ENCODE measurements at places on chromosomes 5 and 9. TPM values are rescaled to one million over a fixed set of nuclear protein-coding genes. Genes with fewer than 3 reads are reported as not detected.

The FYB1 gene
- 42.1 TPM for total RNA-seq

The WNK2 gene
- total RNA-seq: 1.2 TPM

The BRINP1 gene
- 10.9 TPM for total RNA-seq

The CDH18 gene
- not detected for total RNA-seq

All from upper lobe of left lung (tissue), 6 donors.